HepG2 (cell line): ENCODE measurements at places on chromosomes 6 and 20. TPM values are rescaled to one million over a fixed set of nuclear protein-coding genes. Genes with fewer than 3 reads are reported as not detected.

DNA sequence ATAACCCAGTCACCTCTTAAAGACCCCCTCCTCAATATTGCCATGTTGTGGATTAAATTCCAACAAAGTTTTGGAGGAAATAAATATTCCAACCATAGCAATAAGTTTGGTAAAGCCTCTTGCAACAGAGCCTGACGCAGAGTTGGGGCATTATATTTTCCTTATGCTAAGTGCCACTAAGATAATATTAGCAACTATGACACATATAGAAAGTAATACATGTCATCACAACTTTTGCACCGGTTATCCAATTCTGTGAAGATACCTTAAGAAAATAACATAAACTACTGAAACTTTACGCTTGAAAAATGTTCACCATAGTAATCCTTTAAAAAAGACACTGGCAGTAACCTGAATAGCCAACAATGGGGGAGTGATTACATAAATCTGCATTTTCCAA lies 52.2 kb upstream of the TRERF1 start:
- H3K4me3 ChIP-seq = no peak overlapping the region
- no peak overlapping the region for H3K27ac ChIP-seq
- no peak for DNase-seq
- H3K4me1 ChIP-seq = no peaks in the 10 kb centered on the region
- peaks cover 8% of the 10 kb centered on the region; the same call in 1 of the 3 replicates for H3K27me3 ChIP-seq

GRCh38 chr6:35242486-35242885 lies 17.0 kb upstream of the ZNF76 start:
- no peaks in the 10 kb centered on the region; the same call in 1 of the 2 replicates for H3K36me3 ChIP-seq
- no peak for DNase-seq
- H3K4me3 ChIP-seq = no peak overlapping the region
- H3K27ac ChIP-seq = no peak overlapping the region
- no peaks in the 10 kb centered on the region for H3K27me3 ChIP-seq

DNA sequence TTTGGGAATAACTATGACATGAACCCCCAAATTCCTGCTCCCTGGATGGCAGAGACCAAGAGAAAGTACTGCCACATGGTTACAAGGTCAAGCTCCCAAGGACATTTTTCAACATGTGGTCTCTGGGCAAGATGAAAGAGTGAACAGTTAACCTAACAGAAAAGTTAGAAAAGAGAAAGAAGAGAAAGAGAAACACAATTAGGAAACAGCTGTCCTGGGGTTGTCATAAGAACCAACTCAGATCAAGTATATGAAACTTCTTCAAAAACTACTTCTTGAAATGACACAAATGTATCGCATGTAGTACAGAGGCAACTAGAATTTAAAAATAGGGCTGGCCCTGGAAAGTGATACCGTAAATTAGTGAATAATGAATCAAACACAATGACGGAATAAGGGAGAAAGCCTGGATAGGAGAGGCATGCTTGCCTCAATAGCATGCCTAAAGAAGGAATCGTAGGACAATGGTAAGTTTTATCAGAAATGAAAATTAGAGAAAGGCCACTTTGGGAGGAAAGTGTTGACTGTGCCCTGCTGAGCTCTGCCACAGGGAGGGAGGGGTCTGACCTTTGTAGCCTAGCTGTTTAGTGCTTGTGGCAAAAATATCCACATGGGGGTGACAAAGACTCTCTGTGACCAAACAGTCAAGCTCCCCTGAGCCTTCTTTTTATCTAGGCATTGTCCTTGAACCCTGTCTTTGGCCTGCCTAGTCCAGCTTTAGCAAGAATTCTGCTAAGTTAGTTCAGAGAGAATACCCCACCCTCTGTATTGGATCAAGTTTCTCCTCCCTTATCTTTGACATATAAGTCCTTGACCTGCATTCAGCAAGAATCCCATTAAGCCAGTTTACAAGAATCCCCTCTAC lies 4.3 kb upstream of the DCBLD1 start:
- H3K36me3 ChIP-seq = no peaks in the 10 kb centered on the region
- no peaks in the 10 kb centered on the region; the same call in 2 of the 3 replicates for H3K27me3 ChIP-seq
- DNase-seq = peak; percentile 97
- H3K4me1 ChIP-seq = peaks cover 53% of the 10 kb centered on the region

DNA sequence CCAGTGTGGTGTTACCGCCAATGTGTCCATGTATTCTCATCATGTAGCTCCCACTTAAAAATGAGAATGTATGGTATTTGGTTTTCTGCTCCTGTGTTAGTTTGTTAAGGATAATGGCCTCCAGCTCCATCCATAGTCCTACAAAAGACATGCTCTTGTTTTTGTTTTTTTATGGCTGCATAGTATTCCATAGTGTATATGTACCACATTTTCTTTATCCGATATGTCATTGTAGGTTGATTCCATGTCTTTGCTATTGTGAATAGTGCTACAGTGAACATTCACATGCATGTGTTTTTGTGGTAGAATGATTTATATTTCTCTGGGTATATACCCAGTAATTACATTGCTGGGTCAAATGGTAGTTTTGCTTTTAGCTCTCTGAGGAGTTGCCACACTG lies 207.2 kb downstream of the CDKAL1 start:
- H3K27ac ChIP-seq = no peak overlapping the region
- no peak for DNase-seq
- H3K27me3 ChIP-seq = no peaks in the 10 kb centered on the region
- H3K4me1 ChIP-seq = peaks cover 27% of the 10 kb centered on the region
- no peak overlapping the region for H3K4me3 ChIP-seq

Gene PDYN
- not detected in 2 replicates for total RNA-seq
